Caco-2 (cell line): ENCODE measurements at places on chromosomes 6 and 20. TPM values are rescaled to one million over a fixed set of nuclear protein-coding genes. Genes with fewer than 3 reads are reported as not detected.

GRCh38 chr6:26205625-26206574, 118.7 kb downstream of the HFE start:
- no peak for DNase-seq

GRCh38 chr20:19482726-19483125, 270.3 kb downstream of the SLC24A3 start:
- no peak for DNase-seq

DNA sequence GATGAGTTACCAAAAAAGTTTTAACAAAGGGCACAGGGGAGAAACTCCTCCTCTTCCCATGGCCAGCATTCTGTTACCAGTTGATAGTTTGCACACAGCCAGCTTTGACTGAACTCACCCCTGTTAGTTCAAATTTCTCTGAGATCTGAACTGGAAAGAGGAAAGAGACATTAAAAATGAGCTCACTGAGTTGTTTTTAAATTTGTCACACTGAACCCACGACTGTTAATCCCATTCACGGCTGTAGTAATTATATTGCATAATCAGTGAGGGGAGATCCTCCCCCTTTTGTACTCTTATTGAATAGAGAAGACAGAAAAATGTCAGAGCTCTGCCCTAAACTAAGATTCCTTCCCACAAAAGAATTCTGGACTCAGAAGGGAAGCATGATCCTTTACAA, 17.5 kb upstream of the DSP start:
- DNase-seq: no peak

Gene CTAGE9
- total RNA-seq: not detected in 2 replicates

DNA sequence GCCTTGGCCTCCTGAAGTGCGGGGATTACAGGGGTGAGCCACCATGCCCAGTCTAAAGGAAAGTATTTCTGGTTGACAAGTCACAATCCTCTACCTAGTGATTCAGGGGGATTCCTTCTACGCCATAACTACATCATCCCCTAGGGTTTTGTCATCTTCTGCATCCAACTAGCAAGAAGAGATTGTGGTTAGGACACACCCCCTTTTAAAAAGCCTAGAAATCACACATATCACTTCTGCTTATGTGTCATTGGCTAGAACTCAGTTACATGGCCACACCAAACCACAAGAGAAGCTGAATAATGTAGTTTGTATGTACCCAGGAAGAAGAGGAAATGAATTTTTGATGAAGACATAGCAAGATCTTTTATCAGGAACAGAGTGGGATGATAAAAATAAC, 14.7 kb upstream of the CHD6 start:
- no peak for DNase-seq
